ENCODE measurements at places on chromosomes 2 and 18. TPM values are rescaled to one million over a fixed set of nuclear protein-coding genes. Genes with fewer than 3 reads are reported as not detected.

FBXO48 gene
- total RNA-seq = 0.72 TPM

CIB4 gene
- not detected for total RNA-seq

ZBTB7C gene
- total RNA-seq = 1.1 TPM

PSMA8 gene
- not detected for total RNA-seq

C2orf81 gene
- total RNA-seq = 0.53 TPM

KCNE4 gene
- total RNA-seq = 2.4 TPM

GALR1 gene
- total RNA-seq = under 0.01 TPM

GRCh38 chr2:150944315-150944714 lies 317.3 kb downstream of the RBM43 start:
- DNase-seq = no peak

DNA sequence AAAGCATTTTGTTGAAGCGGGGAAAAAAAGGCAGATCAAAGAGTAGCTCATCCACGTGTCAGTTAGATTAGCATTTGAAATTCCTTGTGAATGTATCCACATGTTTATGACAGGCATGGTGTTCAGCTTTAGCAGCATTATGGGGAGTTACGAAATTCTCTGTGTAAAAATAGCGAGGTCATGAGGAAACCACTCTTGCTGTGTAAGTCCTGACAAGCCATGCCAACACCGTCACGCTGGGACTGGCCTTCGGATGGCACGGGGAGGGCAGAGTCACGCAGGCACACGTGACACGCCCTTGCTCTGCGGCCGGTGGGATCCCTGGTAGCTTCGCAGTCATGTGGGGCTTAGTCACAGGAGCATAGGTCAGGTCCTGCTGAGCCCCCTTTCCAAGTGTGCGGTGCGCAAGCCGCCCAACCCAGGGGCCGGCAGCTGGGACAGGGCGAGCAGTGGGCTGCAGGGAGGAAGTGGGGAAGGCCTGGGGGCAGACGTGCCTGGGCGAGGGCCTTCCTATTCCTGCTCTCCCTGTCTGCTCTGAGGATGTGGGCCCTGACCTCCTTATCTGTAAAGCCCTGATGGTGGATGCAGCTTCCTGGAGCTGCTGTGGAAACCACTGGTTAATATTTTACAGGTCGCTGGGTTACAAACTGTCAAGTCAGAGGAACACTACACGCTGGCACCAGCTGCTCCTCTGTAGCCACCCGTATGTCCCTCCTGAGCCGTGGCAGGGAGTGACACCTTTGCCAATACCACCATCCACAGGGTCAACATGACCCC lies 18.0 kb downstream of the MBP start:
- DNase-seq = peak; percentile 98

DNA sequence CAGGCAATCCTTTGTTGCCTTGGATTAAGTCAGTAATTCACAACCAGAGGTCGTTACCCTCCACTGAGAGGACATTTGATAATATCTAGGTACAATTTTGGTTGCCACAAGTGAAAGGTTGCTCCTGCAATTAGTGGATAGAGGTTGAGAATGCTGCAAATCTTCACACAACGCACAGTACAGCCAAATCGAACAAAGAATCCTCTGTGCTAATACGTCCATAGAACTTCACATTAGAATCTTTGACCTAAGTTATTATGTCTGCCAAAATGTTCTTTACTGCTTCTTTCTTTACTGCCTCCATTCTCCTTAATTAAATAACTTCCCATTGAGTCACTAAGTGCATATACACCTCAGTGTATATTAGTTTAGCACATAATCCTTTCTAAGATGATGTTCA lies 879.5 kb downstream of the TRIB2 start:
- no peak for DNase-seq

GRCh38 chr18:73891572-73892421 lies 255.8 kb downstream of the FBXO15 start:
- DNase-seq = no peak

GRCh38 chr2:18456026-18456425 lies 104.4 kb downstream of the RDH14 start:
- DNase-seq = no peak

Data from H4 (cell line).